NCI-H1694 (cell line): ENCODE measurements at places on chromosomes 2 and 18.

DNA sequence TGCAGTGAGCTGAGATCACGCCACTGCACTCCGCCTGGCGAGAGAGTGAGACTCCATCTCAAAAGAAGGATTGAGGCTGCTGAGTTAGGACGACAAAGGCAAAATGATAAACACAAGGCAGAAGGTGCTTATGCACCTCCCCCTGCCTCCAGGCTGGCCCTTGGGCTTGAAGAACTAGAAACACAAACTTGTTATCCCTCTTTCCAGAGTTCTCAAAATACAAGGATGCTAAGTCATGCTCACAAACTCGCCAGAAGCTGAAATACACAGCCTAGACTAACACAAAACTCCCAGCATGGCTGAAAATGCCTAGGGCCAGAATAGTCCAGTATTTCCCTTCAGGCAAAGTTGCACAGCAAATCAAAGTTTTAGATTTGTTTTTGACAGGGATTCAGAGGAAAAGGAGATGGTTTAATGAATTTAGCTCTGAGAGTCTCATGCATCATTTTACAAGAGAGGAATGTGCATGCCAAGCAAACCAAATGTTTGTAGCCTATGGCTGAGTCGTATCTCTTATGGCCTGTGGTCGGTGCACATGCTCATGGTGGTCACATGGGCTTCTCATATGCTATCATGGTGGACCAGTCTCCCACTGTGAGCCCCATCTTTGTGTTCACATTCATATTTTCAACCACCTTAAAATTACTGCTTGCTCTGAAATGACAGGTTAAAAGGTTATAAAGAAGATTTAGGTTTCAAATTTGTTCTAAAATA is 16.2 kb upstream of the MREG start:
- no peak for DNase-seq

DNA sequence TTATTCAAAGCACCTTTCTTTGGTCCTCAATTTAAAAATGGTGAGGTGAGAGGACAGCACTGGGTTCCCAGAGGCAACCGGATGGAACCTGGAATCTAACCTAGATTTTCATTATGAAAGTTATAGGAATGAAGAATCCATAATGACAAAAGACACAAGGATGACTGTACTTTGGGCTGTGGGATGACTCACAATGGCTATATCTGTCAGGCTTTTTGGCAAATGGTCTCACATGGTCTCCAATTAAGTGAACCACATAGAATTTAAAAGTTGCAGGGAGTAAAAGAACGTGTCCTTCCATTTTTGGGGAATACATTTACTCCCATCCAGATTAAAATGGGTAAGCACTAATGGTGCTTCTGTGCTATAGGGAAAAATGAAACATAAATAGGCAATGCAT is 31.8 kb upstream of the LYPD1 start:
- no peak for DNase-seq

GRCh38 chr2:233281553-233281952 is 26.1 kb upstream of the SAG start:
- no peak for DNase-seq

- DNase-seq = no peak
These were observed 321.3 kb upstream of the TFPI start for GRCh38 chr2:187875261-187876141.

DNA sequence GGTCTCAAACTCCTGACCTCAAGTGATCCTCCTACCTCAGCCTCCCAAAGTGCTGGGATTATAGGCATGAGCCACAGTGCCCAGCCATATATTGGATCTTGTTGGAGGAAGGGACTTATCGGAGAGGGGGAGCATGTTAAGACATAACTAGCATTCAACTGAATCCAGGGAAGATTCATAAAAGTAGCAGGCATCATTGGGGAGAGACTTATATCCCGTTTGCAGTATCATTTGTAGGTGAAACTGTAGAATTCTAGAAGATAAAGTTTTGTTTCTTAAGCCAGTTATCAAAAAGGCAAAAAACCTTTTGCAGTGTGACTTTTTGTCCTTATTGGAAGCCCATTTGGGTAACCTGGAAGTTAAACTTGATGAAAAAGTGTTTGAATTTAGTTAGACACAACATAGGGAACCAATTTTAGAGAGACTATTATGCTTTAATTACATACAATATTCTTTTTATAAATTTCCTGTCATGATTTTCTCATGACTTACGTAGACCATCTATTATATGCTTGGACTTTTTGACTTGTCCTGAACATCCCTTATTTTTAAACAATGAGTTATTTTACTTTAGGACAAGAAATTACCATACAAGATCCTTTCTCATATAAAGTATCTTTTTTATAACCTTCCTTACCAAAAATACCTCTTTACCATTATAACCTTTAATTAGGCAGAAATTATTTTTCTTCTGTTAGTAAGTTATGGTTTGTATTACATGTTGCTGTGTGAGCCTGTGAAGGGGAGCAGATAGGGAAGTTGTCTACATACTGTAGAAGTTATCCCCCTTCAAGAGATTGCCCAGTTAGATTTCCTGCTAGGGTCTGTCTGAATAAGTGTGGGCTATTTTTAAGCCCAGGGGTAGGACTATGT is 20.3 kb downstream of the RAB3GAP1 start:
- DNase-seq = no peak

DNA sequence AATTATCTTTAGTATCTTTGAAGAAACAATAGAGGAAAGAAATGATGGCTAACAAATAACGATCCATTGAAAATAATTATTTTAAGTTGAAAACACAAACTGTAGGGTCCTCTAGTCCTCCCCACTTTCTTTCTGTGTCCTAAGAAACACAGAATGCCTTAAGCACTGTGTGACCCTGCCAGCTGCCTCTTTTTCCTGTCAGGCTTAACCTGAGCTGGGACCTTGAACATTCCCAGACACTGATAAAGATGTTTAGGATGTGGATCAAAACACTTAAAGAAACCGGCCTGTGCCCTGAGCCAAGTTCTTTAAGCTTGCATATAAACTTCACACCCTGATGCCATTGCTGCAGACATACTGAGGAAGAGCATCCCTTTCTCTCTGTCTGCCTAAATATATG is 755.4 kb upstream of the VRK2 start:
- no peak for DNase-seq

DNA sequence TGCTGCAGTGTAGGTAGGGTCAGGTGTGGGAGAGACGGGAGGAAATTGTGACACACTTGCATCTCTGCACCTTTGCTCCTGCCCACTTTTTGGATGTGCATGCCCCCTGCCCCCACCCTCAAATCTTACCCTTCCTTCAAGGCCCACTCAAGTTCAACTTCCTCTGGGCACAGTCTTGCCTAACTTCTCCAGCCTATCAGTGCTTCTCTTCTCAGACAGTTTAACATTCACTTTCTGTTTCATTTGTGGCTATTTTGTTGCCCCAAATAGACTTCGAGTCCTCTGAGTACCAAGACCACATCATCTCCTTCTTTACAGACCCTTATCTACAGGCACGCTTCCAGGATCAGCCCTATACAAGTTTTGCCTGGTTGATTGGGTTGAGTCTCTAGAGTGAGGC is 2.7 kb downstream of the ST8SIA5 start:
- no peak for DNase-seq

DNA sequence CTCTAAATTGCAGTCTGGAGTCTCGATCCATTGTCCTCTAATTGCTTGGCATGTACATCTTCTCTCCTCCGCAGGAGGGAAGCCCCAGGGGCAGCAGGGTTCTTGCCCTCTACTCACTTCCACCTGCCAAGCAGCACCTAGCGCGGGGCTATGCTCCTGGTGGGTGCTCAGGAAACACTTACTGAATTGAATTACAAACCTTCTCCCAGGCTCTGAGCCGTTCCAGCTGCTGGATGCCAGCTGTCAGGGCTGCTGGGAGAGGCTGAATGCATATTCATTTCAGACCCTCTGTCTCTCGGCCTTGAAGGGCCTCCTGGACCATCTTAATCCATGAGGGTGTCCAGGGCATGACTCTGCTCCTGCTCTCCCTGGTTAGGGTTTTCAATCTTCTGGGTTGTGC is 94.0 kb downstream of the CELF4 start:
- peak; percentile 23 for DNase-seq

- DNase-seq = no peak
These were observed 96.4 kb downstream of the ITGB1BP1 start for GRCh38 chr2:9326975-9327374.

GRCh38 chr2:204984518-204984917 is 439.2 kb downstream of the PARD3B start:
- no peak for DNase-seq

- DNase-seq = no peak
These were observed 52.4 kb downstream of the GPR39 start for GRCh38 chr2:132468821-132469675.

DNA sequence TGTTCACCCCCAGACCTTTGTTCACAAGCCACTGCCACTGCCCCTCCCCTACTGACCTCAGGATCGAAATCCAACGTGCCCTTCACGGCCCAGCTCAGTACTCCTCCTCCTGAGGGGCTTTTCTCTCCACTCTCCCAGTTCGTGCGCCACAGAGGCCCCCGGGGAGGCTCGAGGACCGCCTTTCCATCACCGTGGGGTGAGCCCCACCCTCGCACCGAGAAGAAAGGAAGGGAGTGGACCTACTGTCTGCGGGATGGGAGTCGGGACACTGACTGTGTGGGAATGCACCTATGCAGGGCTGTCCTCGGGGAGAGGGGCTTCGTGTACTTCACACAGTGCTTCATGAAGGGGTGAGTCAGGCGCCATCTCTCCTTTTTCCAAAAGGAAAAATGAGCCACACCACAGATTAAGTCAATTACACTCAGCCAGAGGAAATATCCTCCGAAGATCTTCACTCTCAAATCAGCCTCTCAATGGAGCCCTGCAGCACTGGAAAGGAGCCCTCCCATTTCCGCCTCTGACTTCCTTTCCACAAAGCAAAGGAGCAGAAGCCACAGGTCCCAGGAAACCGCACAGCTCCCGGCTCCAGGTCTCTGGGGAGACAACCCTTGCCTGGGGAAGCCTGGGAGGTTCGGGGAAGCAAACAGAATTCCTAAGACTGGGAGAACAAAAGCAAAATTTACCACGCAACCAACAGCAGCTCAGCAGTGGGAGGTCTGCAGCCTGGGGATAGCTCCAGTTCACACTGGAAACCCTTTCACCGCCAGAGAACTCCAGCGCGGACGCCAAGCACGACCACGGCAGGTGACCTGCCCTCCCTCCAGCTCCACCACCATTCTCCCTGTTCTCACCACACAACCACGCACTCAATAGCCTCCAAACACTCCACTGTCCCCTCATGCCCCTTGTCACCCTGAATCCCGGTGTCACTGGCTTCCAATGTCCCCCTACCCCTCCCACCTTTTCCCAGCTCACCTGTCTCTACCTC is 21.6 kb downstream of the ADCY3 start:
- DNase-seq = no peak

- DNase-seq = no peak
These were observed 150.0 kb downstream of the TPO start for GRCh38 chr2:1563084-1563857.

GRCh38 chr18:22681908-22682307 is 251.2 kb upstream of the RBBP8 start:
- no peak for DNase-seq

DNA sequence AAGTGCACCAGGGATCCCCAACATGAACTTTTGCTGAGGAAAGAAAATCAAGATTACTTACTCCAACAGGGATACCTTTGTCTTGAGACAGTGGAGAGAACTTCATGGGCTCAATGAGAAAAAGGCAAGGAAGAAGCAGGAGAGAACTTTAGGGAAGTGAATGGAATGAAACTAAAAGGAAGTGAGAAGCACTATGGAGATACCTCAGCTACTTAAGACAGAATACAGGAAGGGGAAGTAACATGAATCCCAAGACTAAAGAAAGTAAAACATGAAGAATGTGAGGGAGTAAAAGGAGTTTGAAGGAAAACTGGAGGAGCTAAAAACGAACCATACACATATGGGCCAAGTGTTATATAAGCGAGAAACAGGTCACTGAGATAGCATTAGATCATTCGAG is 32.4 kb upstream of the ACTR3 start:
- DNase-seq = no peak

GRCh38 chr2:20411361-20411894 is 35.4 kb upstream of the RHOB start:
- DNase-seq = peak; percentile 85

GRCh38 chr18:22485808-22486244 is 68.1 kb upstream of the CTAGE1 start:
- DNase-seq = no peak

GRCh38 chr2:85178980-85179411 is 45.8 kb downstream of the TCF7L1 start:
- no peak for DNase-seq

DNA sequence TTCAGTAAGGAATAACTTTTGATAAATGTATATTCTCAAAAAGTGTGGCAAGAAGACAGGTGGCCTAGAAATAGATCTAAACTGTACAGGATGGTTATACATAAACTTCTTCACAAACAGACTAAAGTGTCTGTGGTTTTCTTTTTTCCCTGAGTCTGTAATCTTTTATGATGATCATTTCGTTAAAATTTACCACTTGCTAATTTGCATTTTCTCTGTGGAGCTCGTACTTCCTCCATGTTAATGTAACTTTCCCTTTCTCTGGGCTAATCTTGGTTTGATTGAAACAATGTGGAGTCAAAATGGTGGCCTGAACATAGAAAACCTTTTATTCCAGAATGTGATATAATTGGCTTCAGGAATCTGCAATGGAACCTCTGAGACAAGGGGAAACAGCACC is 166.2 kb downstream of the FTCDNL1 start:
- DNase-seq = no peak

DNA sequence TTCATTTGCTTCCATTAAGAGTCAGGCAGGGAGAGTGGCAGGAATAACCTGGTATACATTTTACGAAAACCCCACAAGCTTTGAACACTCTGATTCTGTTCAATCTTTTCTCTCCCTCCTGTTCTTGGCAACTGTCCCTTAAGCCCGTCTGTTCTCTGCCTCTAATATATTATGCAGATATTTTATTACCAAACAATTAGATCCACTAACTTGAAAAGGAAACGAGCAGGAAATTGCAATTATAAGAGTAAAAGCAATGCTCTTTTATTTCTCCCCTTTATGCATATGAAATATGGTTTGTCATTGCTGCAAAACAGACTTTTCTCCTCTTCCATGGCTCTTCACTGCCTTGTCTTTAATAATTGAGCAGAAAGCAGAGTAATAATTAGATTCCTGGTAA is 149.1 kb upstream of the CELF4 start:
- peak; percentile 30 for DNase-seq

DNA sequence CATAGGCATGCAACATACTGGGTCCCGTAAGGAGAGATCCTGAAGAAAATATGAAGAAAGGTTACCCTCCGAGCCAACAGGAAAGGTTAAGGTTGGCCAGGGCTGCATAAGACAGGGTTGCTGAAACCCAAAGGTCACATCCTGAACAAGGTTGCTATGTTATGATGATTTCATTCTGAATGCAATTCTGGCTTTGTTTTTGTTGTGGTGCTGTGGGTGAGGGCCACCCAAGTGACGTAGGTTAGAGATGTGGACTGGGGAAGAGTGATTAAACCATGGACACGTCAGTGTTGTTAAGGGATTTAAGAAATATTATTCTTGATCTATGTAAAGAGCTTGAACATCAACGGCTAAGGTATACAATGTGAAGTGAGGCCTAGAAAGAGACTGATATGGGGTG is 60.0 kb downstream of the ZEB2 start:
- no peak for DNase-seq

GRCh38 chr2:110729106-110729505 is 3.3 kb upstream of the ACOXL start:
- DNase-seq = no peak
